ENCODE measurements at places on chromosomes 12 and 14.

GRCh38 chr12:11821386-11822080, 172.1 kb downstream of the ETV6 start:
- no peak for DNase-seq

GRCh38 chr14:71244341-71244740, 337.1 kb downstream of the PCNX1 start:
- no peak for DNase-seq

GRCh38 chr12:73863546-73863945, 674.1 kb upstream of the ATXN7L3B start:
- DNase-seq, result no peak

- DNase-seq, result no peak
Observed at GRCh38 chr14:77154421-77154820, 12.8 kb upstream of the ZDHHC22 start.

- no peak for DNase-seq
Observed at GRCh38 chr12:122947352-122947792, 18.9 kb downstream of the ABCB9 start.

DNA sequence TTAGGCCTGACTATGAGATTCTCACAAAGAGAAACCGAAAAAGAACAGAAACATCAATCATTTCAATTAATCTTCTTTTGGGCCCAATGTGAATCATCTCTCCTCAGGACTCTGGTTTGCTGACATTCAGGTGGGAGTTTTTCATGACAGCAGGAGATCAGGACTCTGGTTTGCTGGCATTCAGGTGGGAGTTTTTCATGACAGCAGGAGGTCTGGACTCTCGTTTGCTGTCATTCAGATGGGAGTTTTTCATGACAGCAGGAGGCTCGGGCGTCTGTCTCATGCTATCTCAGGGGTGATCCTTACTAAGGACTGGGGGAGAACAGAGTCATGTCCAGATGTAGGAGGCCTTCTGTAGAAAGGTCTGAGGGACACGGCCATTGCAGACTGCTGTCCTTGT, 40.1 kb upstream of the PARP11 start:
- no peak for DNase-seq

GRCh38 chr12:81022531-81022930, 55.3 kb upstream of the ACSS3 start:
- no peak for DNase-seq

DNA sequence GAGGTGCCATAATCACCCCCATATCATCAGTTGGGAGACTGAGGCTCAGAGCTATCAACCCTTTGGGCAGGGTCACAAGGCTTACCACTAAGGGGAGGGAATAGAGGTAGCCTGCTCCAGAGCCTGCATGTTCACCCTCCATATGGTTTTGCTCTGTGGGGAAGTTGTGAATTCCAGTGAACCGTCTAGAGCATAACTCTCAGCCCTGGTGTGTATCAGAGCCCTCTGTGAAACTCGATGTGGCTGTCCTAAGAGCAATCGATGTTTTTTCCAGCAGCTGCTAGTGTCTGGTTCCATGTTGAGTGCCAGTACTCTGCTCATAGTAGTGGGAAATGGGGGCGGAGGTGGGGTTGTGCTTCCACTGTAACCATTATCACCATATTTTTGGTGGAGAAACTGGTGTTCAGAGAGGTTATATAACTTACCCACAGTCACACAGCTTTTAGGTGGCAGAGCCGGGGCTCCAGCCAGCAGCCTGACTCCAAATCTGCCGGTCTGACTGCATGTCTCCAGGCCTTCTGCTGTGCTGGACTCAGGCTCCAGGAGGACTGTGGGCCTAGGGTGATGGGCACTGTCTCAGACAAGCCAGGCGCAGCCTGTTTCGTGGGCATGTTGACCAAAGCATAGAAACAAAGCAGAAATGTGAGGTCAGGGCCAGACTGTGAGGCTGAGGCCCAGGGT, 104.2 kb downstream of the ADCK1 start:
- DNase-seq, result no peak

- DNase-seq, result no peak
Observed at GRCh38 chr12:54998958-54999510, 14.5 kb upstream of the TESPA1 start.

GRCh38 chr12:110619534-110619953, 5.6 kb downstream of the TCTN1 start:
- DNase-seq, result peak; percentile 46

GRCh38 chr14:93012951-93013719, 90.2 kb downstream of the CHGA start:
- no peak for DNase-seq

DNA sequence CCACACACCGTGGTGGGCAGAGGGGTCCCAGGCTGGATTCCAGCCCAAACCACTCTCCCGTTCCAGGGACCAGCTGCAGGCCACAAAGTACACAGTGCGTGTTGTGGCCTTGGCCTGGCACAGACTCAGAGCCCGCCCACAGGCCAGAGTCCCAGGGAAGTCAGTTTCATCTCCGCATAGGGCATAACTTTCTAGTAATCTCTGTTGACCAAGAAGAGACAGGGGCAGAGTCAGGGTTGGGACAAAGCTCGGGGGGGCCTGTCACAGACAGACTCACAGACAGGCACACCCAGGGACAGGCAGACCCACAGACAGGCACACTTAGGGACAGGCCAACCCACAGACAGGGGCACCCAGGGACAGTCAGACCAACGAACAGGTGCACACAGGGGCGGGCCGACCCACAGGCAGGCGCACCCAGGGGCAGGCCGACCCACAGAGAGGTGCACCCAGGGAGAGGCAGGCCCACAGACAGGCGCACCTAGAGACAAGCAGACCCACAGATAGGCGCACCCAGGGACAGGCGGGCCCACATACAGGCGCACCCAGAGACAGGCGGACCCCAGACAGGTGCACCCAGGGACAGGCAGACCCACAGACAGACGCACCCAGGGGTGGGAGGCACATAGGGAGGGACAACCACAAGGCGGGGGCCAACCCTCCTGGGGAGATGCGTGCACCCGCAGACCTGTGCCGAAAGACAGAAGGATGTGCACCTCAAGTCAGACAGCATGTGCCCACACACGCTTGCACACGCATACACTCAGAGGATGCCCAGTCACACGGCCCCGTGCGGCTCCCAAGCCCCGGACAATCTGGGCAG, 323.3 kb upstream of the RTL1 start:
- DNase-seq, result no peak

- DNase-seq, result no peak
Observed at GRCh38 chr12:1972260-1972659, 32.0 kb downstream of the DCP1B start.

- DNase-seq, result peak; percentile 48
Observed at GRCh38 chr14:61472011-61472672, 150.8 kb downstream of the PRKCH start.

DNA sequence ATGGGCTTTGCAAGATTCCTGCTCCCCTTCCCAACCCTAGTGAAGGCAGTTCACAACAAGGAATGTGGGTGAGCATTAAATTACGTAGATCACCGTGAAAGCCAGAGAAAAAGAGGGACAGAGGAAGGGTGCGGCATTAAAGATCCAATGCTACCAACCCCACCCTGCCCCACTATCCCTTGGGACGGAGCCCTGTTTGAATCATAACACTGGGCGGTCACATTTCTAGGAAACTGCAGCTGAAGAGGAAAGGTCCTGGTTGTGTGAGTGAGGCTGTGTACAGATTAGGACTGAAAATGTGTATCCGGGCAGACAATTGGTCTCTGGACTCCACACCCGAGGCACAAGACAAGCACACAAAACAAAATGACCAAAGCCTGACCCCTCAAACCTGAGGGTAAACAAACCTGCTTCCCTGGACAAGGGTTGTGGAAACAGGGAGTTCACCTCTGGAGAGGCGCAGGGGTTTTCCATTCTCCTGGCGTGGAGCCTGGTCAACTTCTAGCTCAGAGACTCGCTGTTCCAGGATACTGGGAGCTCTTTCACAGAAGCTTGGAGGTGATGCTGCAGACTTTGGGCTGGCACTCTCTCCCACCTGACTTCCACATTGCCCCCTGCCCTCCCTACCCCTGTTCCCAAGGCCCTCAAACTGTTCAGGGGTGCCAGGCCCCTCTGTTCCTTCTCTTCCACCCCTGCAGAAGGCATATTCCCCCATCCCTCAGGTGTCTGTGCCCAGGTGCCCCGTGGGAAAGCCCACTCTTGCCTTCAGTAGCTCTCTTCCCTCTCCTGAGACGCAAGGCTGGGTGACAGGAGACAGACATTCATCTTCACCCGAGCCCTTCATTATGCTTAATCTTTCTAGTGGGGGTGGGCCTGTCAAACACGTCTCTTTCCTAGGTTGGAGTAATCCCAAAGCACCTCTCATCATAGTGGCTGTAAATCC, 16.5 kb downstream of the NINJ2 start:
- DNase-seq, result no peak

DNA sequence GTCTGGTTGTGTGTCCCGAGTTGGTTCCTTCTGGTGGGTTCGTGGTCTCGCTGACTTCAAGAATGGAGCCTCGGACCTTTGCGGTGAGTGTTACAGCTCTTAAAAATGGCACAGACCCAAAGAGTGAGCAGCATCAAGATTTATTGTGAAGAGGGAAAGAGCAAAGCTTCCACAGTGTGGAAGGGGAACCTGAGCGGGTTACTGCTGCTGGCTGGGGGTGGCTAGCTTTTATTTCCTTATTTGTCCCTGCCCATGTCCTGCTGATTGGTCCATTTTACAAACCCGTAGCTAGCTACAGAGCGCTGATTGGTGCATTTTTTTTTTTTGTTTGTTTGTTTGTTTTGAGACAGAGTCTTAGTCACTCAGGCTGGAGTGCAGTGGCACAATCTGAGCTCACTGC, 29.3 kb downstream of the FGF6 start:
- no peak for DNase-seq

DNA sequence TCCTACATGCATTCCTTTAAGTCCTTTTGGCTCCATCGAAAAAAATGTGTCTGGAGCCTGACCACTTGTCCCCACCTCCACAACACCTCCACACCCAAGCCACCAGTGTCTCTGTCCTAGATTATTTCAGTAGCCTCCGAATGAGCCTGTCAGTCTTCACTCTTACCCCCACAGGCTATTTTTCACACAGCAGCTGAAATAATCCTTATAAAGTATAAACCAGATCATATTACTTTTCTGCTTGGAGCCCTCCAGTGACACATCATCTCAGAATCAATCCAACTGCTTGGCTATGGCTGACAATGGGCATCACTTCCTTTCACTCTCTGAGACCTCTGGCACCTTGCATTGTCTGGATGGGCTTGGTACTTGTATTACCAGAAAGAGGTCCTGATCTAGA, 44.9 kb downstream of the BBS10 start:
- no peak for DNase-seq

GRCh38 chr14:29348504-29348903, 579.1 kb downstream of the PRKD1 start:
- DNase-seq, result no peak

- peak; percentile 88 for DNase-seq
Observed at GRCh38 chr14:64504897-64505794, 576 bp downstream of the ZBTB1 start.

- DNase-seq, result no peak
Observed at GRCh38 chr14:96747608-96748007, 49.6 kb upstream of the VRK1 start.

- DNase-seq, result no peak
Observed at GRCh38 chr12:30725739-30726138, 29.0 kb downstream of the CAPRIN2 start.

GRCh38 chr12:71312768-71313403, 126.7 kb upstream of the LGR5 start:
- DNase-seq, result no peak

DNA sequence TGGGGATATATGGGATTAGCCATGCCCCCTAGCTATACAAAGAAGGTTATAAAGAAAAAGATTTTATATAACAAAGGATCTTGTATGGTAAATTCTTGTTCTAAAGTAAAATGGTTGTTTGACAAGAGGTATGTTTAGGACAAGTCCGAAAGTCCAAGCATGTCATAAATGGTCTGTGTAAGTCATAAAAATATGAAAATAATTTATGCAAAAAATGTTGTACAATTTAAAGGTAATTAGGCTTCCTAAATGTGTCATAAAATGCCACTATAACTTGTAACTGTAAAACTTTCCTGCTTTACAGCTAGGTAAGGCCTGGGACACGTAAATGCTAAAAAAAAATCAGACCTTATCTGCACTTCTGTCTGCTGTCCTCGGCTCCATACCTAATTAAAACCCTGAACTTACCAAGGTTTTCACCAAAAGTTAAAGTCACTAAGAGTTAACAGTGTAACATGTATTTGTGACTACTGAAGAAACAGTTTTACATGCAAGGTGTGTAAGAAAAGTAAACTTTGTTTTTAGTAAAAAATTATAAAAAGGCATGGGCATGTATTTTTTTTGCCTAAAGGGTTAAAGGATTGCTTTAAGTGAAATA, 110.0 kb upstream of the RESF1 start:
- no peak for DNase-seq

GRCh38 chr14:65281991-65282895, 130.3 kb upstream of the FUT8 start:
- DNase-seq, result no peak

- DNase-seq, result no peak
Observed at GRCh38 chr14:56208520-56208919, 90.3 kb downstream of the PELI2 start.

- DNase-seq, result no peak
Observed at GRCh38 chr14:96752125-96752524, 45.1 kb upstream of the VRK1 start.

- DNase-seq, result no peak
Observed at GRCh38 chr12:66717036-66717673, 38.3 kb upstream of the GRIP1 start.

- DNase-seq, result no peak
Observed at GRCh38 chr14:30558362-30558674, 640 bp upstream of the G2E3 start.

GRCh38 chr12:59833408-59833807, 237.6 kb downstream of the SLC16A7 start:
- no peak for DNase-seq

DNA sequence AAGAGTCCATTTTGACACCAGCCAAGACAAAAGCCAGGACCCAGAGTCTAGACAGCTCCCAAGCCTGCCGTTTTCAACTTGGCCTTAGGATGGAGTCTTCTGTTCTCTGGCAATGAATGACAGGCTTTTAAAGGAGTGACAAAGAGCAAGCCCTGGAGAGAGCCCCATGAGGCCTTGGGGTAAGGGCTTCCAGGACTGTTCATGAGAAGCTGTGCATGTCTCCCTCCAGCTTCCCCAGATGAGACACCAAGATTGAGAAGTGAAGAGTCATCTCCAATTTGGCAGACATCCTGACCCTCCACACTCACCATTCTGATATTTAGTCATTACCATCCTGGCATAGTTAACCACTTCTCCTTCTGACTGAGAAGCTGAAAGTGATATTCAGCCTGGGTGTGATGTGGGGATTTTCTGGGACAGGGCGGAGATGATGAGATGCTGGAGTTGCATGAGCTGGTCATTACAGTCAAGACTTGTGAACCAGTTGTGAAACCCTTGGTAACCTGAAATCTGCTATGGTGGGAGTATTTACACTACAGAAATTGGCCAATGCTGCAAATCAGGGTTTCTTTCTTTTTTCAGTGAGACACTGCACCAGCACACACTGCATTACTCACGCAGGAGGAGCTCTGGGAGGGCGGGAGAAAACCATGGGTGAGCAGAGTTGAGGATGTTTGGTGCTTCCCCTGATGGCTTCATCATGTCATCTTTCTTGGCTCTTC, 77.8 kb downstream of the VCPKMT start:
- DNase-seq, result peak; percentile 77
